Right renal cortex interstitium (tissue), 3 donors: ENCODE measurements at places on chromosomes 12 and 14.

DNA sequence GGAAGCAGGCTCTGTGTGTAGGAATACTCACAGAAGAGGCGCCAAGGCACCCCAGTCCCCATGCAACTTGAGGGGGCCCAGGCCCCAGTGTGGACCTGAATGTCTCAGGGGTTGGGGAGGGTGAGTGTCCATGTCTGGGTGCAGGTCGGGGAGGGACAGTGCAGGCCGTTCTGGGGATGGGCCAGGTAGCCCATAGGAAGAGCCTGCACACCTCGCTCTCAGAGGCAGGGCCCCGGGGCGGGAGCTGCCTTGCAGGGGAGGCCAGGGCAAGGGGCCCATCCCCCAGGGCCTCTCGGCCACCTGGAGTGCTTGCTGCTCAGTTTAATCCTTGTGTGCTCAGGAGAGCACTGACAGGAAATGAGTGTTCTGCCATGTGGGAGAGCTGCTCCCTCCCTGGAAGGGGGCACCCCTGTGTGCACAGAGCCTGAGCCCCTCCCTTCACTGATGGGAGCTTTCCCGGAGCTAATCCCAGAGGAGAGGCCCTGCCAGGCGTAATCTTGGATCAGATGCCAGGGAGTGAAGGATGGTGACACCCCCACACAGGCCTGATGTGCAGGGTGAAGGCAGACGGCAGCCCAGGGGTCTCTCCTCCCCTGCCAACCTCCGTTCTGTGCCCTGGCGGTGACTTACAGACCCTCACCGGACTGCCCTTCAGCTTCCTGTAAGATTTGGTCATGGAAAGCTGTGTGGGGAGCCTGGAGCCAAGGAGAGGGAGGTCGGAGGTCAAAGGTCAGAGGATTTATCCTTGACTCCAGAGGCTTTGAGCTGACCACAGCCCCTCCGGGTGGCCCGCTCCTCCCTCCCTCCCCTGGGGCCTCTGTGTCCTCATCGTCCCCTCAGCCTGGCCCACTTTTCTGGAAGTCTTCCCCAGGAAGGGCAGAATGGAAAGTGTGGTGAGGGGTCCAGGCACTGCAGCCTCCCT lies 24.4 kb upstream of the FBRSL1 start:
- DNase-seq, result no peak

GRCh38 chr14:99137913-99138571 lies 134.0 kb downstream of the BCL11B start:
- DNase-seq, result no peak

DNA sequence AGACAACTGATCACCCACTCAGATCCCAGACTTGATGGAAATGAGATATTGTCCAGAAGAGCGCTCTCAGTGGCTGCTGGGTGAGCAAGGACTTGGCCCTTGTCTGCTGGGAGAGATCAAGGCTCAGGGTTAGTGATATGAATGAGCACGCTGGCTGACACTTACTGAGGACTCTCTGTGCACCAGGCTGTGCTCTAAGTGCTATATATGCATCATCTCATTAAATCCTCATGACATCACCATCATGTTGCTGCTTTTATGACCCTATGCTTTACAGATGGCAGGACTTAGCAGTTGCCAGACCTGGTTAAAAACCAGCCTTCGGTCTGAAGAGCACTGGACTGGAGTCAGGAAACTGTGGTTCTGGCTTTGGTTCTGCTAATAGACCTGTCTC lies 260.9 kb downstream of the VRK1 start:
- no peak for DNase-seq

DNA sequence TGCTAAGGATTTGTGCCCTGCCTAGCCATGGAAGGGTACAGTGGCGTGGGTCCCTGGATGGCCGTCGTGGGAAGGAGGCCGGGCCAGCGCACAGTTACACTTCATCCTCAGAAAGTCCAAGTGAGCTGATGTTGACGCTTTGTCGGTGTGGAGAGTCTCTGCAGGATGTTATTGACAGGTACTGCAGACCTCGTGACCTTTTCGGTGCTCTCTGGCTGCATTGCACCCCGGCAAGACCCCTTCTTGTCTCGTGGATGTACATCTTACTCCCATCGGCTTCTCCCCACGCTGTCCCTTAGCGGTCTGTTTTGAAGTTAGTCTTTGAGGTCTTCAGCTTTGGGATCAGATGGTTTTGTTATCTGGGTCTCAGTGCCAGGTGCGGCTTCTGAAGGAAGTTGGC lies 78.4 kb downstream of the EP400 start:
- no peak for DNase-seq

GRCh38 chr14:26026384-26026783 lies 571.4 kb downstream of the NOVA1 start:
- DNase-seq, result no peak

- DNase-seq, result no peak
Measured at GRCh38 chr12:1876086-1876485, 42.4 kb downstream of the CACNA2D4 start.

- DNase-seq, result no peak
Measured at GRCh38 chr12:109389146-109389545, 41.4 kb downstream of the MYO1H start.

DNA sequence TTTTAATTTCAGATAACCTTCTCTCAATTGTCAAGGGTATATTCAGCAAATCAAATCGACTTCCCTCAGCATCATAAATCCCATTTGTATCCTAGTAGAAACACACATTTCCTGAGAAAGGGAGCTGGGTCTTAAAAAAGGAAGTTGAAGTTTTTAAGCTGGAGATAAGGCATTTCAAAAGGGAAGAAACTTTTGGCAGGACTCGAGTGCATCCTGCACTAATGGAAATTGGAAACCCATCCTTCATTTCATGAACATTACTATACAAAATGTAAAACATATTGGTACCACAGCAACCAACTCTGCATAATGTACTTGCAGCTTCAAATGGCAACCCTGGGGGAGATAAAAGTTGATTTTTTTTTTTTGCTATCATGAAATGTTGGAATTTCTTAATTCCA lies 23.7 kb upstream of the TMCC3 start:
- DNase-seq, result no peak

GRCh38 chr12:69905801-69906200 lies 80.8 kb downstream of the MYRFL start:
- DNase-seq, result no peak

DNA sequence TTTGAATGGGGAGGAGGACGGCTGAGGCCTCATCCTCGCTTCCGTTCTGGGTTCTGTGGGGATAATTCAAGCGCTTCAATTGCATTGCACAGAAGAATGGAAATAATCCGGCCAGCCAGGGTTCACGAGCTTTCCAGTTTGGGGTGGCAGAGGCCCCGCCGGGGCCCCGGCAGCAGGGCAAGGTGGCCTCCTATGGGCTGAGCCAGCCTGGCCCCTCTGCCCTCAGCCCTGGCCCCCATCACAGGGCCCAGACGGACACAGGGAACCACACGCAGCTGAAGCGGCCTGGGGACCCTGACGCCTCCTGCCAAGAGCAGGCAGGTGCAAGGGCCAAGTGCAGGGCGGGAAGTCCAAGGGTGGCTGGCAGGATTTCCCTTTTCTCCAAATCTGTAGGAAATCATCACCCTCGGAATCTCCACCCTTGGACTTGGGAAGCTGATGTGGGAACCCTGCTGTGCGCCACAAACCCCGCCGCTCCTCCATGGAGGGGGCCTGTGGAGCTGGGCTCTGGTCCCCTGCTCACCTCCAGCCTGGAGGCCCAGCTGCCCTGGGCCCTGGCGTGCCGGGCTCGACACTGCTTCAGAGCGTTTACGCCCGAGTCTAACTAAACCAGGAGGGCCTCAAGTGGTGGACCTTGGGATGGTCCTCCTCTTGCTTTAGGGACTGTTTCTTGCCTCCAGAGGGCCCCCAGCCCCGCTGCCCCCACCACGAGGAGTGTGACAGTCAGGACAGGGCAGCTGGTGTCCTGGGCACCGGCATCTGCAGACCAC lies 78.4 kb downstream of the MOK start:
- no peak for DNase-seq

- no peak for DNase-seq
Measured at GRCh38 chr12:127150028-127150427, 1116.9 kb upstream of the TMEM132C start.

GRCh38 chr14:77407158-77407557 lies 16.2 kb downstream of the NOXRED1 start:
- no peak for DNase-seq

GRCh38 chr12:71870416-71870815 lies 30.9 kb downstream of the TBC1D15 start:
- DNase-seq, result no peak

GRCh38 chr14:39419272-39419671 lies 13.0 kb downstream of the FBXO33 start:
- no peak for DNase-seq

GRCh38 chr14:31268216-31268615 lies 60.6 kb upstream of the HECTD1 start:
- DNase-seq, result no peak

GRCh38 chr12:42421844-42422779 lies 96.1 kb downstream of the PPHLN1 start:
- DNase-seq, result peak; percentile 49

DNA sequence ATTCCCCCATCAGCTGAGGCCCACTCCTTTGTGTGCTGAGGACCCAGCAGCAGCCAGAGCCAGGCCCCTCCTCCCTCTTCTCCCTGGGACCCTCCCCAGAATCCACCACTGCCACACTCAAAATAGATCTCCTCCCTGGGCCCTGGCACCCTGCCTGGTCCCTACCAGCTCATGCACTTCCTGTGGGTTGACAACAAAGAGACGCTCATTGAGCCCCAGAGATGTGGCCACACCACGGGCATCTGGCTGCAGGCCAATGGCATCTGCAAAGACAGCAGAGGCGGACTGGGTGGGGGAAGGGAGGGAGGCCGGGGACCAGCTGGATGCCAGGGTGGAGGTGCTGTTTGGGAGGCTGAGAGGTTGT lies 16.0 kb upstream of the ENDOU start:
- no peak for DNase-seq

GRCh38 chr12:80901661-80902060 lies 36.1 kb downstream of the LIN7A start:
- DNase-seq, result no peak

GRCh38 chr12:56348776-56349175 lies 10.1 kb downstream of the IL23A start:
- no peak for DNase-seq

DNA sequence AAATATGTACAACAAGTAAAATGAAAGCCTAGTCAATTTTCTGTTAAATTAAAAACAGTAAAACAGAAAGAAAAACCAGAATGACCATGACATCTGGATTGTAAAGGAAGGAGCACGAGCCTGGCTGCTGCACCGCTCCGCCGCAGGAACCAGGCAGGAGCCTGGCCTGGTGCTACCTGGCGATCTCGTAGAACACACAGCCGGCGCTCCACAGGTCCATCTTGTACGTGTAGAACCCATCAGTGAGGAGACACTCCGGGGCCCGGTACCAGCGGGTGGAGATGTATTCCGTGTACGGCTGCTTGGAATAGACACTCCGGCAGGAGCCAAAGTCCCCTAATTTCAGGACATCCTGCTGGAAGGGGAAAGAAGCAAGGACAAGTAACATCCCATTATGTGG lies 54.3 kb downstream of the MOK start:
- DNase-seq, result no peak

DNA sequence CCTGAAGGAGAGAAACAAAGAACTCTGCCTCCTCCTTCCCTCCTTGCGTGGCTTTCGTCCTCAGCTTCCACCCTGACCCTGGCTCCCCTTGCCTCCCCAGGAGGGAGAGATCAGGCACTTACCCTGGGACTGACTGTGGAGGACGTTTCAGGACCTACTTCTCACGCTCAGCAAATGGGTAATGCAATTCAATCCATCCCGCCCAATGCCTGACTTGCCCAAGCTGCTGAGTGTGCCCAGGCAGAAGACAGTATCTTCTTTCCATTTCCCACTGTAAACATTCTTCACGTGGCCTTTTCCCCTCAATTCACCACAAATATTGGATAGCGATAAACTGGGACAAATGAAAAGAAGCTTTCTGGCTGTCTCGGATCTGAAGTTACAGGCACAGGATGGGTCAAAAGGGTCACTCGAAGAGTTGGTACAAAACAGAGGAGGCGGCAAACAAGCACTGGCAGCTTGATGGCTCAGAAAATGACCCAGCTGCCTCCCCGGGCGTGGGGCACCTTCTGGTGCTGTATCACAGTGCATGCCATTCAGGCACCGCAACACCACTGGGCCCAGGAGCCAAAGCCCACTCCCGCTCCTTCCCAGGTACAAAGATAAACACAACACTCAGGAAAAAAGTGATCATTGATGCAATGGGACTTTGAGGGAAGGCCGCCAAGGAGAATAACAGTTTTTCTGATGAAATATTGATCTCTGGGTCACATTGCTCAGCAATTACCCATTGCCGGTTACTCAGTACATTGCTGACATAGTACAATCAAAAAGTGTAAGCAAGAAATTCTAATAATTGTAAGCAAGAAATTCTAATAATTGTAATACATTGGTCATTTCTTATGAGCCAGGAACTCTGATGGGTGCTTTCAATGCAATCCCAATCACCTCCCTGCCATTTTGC lies 65.8 kb downstream of the TRIM9 start:
- no peak for DNase-seq

DNA sequence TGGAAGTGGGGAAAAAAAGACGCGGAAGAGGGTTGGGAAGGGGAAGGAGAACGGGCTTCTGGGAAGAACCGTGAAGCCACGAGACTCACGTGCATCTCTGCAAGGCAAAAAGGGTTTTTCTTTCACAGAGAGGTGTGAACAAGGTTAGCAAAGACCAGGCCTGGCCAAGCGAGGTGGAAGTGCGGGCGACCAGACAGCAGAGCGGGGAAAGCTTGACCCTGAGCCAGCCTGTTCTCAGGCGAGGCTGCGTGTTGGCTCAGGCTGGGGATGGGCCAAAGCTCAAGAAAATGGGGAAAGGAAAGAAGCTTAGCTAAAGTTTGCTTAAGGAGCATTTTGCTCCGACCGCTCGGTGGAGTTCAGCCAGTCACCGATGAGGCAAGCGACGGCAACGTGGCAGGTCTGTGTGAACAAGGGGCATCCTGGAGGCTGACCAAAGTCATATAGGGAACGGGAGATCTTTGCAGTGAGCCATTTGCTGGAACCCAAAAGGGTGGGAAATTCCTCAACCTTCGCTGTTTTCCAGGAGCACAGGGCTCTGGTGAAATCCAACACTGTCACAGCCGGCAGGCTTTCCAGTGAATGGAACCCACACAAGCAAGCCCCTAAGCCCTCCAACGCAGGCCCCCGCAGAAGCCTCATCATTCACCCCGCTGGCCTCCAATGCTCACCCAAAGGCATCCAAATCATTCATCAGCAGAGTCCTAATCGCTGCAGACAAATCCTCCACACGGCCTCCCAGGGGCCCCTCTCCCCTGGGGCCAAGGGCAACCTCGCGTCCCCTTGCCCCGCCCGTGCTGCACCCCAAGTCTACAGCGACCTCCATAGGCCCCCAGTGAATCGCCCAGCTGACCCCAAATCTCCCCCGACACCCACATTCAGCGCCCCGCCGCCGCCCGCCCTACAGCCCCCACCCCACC lies 754 bp downstream of the ZNF605 start:
- peak; percentile 45 for DNase-seq

GRCh38 chr14:53742233-53742620 lies 214.4 kb downstream of the BMP4 start:
- no peak for DNase-seq

- DNase-seq, result no peak
Measured at GRCh38 chr12:32574585-32574984, 104.5 kb upstream of the DNM1L start.
